ENCODE measurements at places on chromosomes 5 and 9. TPM values are rescaled to one million over a fixed set of nuclear protein-coding genes. Genes with fewer than 3 reads are reported as not detected.

DNA sequence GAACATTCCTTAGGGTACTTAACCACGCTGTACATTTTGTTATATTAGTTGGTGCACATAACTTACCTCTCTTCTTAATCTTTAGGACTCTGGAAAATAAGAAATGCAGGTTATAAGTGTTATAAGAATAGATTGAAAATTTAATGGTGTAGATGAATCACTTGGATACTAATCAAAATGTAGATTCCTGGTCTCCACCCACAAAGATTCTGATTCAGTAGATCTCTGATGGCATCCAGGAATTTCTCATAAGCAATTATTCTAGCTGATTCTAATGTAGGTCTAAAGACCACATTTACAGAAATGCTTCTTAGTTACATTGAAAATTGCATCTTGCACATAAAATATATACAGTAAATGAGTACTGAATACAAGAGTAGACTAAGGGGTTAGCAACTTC lies 38.9 kb upstream of the ASTN2 start:
- DNase-seq: no peak

SHC3 gene
- 0.59 TPM for total RNA-seq

DNA sequence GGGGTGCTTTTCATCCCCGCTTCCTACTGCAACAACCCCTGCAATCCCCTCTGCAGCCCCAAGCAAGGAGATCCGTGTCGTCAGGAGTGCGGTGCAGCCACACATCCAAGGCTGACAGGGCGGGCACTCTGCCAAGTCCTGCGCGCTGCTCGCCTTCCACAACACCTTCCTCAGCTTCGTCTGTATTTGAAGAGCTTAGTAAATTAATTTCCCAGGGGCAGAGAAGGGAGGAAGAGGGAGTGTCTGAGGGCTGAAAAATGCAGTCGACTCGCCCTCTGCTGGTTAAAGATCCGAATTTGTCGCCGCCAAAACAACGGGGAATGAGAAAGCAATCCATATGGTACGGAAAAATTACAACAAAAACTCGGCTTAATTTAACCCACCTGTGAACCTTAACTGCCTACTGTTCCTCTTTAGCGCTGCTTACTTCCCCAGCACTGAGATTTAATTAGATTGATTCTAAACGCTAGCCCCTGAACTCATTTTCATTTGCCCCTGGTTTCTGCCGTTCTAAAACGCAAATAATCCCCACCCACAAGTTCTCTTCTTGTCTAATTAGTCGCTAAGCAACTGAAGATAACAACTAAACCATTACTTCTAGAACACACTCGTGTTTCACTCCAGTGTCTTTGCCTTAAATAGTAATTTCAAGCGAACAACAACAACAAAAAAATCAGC lies 10.9 kb upstream of the PCDHB1 start:
- DNase-seq: peak; percentile 36

PPIP5K2 gene
- total RNA-seq: 76.5 TPM

- DNase-seq: peak; percentile 56
Observed at GRCh38 chr5:53482717-53483638, 2.5 kb downstream of the FST start.

DNA sequence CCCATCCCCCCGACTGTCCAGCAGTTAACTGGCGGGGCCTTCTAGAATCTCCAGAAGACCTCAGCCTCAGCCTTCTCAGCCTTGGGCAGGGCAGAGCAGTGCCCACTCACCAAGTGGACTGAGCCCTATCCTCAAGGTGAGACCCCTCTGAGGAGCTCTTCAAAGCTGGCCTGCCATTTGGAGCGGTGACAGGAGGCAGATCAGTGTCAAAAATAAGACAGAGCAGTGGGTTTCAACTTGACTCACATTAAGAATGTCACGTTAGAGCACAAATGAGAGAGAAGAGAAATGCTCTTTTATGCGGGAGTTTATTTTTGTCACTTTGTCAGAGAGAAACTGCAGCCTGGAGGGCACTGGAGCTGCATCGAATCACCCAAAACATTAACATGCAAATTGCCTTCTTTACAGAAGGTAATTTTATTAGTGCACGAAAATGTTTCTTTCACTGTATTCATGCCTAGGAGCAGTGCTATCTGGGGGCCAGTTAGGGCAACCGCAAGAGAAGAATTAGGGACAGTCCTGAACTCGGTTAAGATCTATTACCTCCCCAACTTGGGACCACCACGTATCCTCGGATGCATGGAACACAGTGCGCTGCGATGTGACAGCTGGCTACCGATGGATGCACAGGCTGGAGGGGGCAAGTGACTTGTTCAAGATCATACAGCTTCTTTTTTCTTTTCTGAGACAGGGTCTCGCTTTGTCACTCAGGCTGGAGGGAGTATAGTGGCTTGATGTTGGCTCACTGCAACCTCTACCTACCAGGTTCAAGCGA lies 188.5 kb downstream of the DAB2IP start:
- DNase-seq: no peak

MFAP3 gene
- total RNA-seq: 26.7 TPM

PCDHGC4 gene
- 2.5 TPM for total RNA-seq

NKD2 gene
- 3.4 TPM for total RNA-seq

SGTB gene
- total RNA-seq: 4.6 TPM

- DNase-seq: no peak
Observed at GRCh38 chr5:87949676-87950631, 318.7 kb downstream of the TMEM161B start.

DNA sequence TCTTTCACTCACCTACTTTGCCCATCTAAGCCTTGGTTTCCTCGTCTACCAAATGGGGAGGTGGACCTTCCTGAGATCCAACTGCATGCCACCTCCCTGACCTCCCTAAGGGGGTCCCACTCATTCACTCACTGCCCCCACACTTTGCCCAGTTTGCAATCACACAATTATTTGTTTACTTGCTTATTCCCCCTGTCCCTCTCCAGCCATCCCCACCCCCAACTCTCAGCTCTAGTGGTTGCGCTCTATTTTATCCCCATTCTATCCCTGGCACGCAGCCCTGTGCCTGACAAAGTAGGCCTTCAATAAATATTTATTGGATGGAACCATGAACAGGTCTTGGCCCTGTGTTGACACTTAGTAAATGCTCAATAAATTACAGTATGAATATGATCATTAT lies 130.8 kb upstream of the LARP1 start:
- DNase-seq: no peak

MXD3 gene
- total RNA-seq: 1.7 TPM

SGCD gene
- 76.9 TPM for total RNA-seq

ADGRV1 gene
- total RNA-seq: not detected

DNA sequence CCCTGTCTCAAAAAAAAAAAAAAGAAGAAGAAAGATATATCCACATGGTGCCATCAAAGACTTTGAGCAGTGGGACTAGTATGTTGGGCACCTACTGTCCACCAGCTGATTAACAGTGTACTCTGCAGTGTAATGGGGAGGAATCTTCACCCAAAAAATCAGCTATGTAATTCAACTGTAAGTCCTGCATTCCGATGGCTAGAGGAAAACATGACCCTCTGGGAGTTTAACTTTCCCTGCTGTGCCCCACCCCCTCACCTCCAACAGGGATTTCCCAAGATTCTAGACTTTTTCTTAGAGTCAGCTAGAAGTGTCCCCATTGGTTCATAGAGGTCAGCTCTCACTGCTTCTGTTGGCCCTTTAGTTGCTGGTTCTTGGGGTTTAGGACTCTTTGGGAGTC lies 221.2 kb upstream of the CLINT1 start:
- no peak for DNase-seq

KCNIP1 gene
- 0.20 TPM for total RNA-seq

GRCh38 chr9:75096796-75097195 lies 8.5 kb downstream of the OSTF1 start:
- no peak for DNase-seq

DNA sequence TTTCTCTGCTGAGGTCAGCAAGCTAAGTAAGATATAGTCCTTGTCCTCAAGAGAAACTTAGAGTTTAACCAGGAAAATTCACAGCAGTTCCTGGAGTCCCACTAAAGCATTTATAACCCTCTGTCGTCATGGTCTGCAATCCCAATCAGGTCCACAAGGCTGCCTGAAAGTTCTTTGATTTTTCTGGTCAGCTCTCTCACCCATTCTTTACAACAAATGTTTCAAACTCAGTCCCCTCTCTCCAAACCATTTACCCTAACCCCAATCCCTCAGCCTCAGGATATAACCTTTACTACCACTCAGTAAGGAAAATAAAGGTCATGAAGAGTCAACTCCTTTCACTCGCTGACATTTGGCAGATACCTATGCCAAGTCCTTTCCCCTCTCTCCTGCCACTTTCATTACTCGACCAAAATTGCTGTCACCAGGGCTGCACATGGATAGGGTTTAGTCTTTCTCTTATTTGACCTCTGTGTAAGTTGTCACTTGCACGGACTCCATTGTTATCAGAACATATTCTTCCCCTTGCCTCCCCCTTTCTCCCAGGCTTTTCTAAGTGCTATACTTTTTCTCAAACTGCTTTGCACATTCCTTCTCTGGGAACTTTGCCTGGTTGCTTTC lies 936.6 kb downstream of the NR2F1-AS1 start:
- no peak for DNase-seq

DNA sequence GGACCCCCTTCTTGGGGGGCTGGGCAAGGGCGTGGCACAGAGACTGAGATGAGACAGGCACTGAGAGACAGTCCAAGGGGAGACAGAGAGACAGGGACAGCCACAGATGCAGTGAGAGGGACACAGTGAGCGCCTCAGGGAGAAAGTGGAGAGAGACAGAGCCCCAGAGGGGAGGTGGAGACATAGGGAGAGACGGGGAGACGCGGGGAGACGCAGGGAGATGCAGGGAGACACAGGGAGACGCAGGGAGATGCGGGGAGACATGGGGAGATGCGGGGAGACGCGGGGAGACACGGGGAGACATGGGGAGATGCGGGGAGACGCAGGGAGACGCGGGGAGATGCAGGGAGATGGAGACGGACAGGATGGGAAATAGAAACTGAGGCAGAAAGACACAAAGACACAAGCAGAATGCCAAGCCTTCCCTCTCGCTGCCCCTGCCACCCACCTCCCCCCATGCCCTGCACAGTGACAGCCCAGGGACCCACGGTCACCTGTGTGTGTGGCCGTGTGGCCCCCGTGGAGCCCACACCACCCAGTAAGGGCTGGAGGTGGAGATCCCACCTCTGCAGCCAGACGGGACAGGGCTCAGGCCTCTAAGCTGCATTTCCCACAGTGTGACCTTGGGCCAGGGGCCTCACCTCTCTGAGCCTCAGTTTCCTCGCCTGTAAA lies 8.8 kb downstream of the FIBCD1 start:
- no peak for DNase-seq

GRCh38 chr5:135498637-135498995 lies 37.1 kb downstream of the NEUROG1 start:
- DNase-seq: no peak

ALG2 gene
- 15.0 TPM for total RNA-seq

- peak; percentile 29 for DNase-seq
Observed at GRCh38 chr5:68771221-68771620, 322.6 kb upstream of the SLC30A5 start.

LCN1 gene
- not detected for total RNA-seq

- no peak for DNase-seq
Observed at GRCh38 chr9:129487658-129488483, 133.0 kb downstream of the C9orf50 start.

WNT8A gene
- not detected for total RNA-seq

REXO4 gene
- 18.7 TPM for total RNA-seq

LMX1B gene
- 0.74 TPM for total RNA-seq

- DNase-seq: no peak
Observed at GRCh38 chr5:175448276-175448675, 4.3 kb upstream of the DRD1 start.

MGAT1 gene
- 67.0 TPM for total RNA-seq

- no peak for DNase-seq
Observed at GRCh38 chr9:131757549-131757948, 17.7 kb upstream of the RAPGEF1 start.

PCDHB3 gene
- 0.99 TPM for total RNA-seq

TEX48 gene
- not detected for total RNA-seq

SV2C gene
- total RNA-seq: 0.05 TPM

DNA sequence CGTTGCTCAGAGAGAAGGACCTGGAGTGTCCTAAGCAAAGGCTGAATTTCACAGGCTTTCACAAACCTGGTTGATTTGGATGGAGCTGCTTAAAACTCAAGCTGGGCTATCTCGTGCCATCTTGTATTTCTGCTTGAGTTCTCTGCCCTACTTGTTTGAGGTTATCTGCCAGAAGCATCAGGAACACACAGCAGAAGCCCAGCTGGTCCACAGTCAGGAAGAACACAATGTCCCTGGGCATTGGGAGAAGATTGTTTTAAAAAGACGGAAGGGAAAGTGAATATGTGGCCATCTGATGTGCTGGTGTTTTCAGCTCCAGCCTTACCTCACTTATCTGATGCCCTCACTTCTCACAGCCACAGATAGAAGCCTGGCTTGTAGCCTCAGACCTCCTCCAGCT lies 32.9 kb upstream of the SLC36A1 start:
- no peak for DNase-seq

FRRS1L gene
- 2.2 TPM for total RNA-seq

DNA sequence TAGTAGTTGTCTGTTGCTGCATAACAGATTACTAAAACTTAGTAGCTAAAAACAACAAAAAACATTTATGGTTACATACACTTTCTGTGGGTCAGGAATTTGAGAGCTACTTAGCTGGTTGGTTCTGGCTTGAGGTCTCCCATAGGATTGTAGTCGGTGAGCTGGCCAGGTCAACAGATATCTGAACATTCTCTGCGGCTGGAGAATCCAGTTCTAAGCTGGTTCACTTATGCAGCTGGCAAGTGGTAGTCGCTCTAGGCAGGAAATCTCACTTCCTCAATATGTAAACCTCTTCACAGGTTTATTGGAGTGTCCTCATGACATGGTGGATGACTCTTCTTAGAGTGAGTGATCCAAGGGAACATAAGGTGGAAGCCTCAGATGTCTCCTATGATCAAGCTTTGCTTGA lies 65.7 kb upstream of the TNFAIP8 start:
- DNase-seq: no peak

DNAJB5 gene
- 36.2 TPM for total RNA-seq

HBEGF gene
- 21.9 TPM for total RNA-seq

DNA sequence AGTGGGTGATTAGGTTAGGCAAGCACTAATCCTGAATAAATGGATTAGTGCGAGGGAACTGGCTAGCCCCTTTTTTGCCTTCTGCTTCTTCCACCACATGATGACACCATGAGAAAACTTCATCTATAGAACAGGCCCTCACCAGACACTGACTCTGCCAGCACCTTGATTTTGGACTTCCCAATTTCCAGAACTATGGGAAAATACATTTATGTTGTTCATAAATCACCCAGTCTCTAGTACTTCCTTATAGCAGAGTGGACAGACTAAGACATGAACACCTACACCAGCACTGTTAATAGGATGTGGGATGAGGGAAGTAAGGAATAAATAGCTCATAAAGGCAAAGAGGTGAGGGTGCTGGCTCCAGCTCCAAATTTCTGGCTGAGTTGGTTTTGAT lies 1.4 kb downstream of the ZNF622 start:
- no peak for DNase-seq

GRCh38 chr9:127179633-127180441 lies 57.4 kb upstream of the ANGPTL2 start:
- no peak for DNase-seq

SLCO6A1 gene
- total RNA-seq: not detected

- no peak for DNase-seq
Observed at GRCh38 chr9:132324425-132324824, 30.4 kb downstream of the SETX start.

EIF4E1B gene
- total RNA-seq: not detected
